Activated T-cell treated with anti-CD3 and anti-CD28 coated beads, Interleukin-2, amount 50 U/mL, for 72 hours (primary cell): ENCODE measurements at places on chromosomes 3 and 15.

DNA sequence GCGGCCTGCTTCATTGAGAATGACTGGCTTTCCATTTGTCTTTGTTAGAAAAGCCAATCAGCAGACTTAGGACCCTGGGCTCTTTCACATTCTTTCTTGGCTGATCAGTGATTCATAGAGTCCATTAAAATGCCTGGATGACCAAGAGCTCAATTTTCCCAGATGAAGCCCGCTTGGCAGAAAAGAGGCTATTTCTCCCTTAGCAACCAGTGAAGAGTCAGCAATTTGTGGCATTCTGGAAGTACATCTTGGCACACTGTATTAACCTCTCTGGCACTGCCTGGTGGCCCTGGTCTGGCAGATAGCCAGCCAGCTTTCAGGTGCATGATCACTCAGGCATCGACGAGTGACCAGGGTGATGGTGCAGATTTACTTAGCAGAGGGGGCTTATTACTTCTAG, 145.7 kb upstream of the PLAAT1 start:
- DNase-seq: no peak

DNA sequence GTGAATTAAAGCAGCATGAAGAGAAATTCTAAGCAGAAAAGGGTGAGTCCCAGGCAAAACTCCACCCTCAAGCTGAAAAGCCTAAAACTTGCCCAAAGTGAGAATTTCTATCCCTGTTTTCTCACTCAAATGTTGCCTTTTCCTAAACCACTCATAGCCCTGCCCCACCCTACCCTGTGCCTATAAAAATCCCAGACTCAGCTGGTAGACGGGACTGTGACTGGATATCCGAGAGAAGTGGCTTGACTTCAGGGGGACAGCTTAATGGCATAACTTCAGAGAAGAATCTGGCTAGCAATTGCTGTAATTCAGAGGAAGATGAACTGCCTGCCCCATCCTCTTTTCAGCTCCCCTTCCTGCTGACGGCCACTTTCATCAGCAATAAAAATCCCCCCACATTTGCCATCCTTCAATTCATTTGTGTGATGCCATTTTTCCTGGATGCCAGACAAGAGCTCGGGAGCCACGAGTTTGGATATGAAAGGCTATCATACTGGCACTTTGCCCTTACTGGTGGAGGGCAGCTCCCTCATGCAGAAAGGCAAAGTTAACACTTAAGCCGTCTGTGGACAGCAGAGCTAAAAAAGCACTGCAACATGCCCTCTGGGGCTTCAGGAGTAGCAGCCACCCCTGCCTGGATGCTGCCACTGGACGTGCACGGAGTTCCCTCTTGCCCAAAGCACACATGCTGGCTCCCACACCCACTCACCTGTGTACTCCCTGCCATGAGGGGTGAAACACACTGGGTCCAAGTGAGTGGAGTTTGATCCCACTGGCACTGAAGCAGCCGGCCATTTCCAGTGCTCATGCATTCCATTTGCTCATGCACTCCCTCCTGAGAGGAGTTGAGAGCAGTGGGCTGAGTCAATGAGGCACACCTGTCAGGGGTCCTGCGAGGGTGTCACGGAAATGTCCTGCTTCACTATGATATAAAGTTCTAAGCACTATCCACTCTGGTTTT, 670.6 kb downstream of the PLOD2 start:
- no peak for DNase-seq

- DNase-seq: no peak
Measured at GRCh38 chr15:67331676-67332075, 77.1 kb downstream of the IQCH start.

DNA sequence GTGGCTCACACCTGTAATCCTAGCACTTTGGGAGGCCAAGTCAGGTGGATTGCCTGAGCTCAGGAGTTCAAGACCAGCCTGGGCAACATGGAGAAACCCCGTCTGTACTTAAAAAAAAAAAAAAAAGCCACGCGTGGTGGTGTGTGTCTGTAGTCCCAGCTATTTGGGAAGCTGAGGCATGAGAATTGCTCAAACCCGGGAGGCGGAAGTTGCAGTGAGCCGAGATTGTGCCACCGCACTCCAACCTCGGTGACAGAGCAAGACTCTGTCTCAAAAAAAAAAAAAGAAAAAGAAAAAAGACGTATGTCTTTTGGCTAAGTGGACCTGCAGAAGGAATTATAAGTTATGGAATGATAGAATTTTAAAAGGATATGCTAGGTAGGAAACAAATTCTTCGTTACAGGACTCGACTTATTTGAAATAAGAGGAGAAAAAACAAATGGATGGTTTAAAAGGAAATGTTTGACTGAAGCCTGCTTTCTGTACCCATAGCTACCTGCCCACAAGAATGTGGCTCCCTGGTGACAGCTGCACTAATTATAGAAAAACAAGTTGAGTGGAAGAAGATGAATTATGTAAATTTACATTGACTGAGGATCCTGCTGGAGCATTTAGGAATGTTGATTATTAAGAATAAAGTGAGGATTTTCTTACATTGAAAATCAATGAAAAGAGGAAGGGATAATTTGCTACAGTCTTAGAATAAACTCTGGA, 36.0 kb upstream of the SKIL start:
- DNase-seq: no peak

- DNase-seq: no peak
Measured at GRCh38 chr3:100086401-100086800, 27.9 kb downstream of the FILIP1L start.

DNA sequence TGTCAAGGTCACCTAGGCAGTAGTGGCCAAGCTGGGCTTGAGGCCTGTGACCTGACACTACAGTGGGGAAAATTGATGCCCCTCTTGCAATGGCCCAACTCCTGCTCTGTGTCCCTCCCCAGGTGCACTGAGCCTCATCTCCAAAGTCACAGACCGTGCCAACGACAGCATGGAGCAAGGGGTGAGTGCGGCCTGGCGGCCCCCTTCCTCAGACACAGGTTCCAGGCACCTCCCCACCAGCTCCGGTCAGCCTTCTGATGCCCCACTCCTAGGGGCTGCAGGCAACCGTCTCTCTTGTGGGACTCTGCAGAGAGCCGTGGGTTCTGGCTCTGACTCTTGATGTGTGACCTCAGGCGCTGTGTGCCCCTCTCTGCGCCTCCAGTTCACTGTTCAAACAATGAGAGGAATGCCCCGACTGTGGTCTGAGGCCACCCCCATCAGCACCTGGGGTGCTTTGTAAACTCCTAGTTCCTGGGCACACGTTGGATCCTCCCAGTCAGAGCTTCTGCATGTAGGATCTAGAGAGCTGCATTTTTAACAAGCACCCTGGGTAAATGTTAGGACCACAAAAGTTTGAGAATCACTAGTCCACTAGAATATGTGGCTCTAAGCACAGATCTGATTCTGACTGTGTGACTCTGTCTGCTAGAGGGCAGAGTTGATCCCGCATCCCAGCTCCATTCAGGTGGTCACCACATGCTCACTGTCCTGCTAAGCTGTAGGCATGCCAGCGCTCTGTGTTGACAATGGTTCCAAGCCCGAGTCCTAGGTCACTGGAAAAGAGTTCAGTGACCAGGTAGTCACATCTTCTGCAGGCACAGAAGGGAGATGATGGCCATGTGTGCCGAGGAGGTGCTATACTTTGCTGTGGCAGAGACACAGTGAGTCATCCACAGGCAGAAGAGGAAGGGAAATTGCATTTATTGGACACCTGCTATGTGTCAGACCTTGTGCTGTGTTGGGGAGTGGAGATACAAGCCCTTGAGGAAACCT, 46.2 kb upstream of the NR2C2 start:
- no peak for DNase-seq

DNA sequence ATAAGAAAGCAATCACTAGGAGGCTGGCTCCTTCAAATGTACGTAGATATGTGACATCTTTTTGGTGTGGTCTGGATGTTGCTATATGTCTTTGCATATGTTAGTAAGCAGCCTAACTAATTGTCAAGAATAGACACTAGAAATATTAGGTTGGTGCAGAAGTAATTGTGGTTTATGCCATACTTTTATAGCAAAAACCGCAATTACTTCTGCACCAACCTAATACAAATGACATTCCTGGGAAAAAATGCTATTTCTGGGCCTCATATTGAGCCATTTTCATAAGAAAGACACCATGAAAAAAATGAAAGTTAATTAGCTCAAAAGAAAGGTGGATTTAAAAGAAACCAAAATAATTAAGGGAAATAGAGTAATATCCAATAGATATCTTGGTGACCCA, 555.8 kb downstream of the ZNF385D start:
- no peak for DNase-seq

DNA sequence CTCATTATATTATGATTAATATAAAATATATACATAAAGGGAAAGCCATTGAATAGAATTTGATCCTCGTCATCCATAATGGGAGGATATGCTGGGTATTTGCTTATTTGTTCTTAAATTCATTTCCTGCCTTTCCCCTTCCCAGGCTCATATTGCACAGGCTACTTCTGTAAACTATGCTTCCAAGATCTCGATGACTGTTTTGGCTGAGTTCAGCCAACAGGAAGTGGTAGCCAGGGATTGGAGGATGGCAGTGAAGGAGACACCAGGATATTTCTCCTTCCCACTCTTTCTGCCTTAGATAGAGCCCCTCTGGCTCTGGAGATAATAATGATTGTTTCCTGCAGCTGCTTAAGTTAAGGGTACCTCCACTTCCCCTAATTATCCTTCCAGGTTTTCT, 44.3 kb upstream of the DYNC1LI1 start:
- DNase-seq: no peak
